ENCODE measurements at places on chromosomes 12 and 14.

GRCh38 chr14:89000007-89000942, 175.8 kb downstream of the TTC8 start:
- no peak for DNase-seq

DNA sequence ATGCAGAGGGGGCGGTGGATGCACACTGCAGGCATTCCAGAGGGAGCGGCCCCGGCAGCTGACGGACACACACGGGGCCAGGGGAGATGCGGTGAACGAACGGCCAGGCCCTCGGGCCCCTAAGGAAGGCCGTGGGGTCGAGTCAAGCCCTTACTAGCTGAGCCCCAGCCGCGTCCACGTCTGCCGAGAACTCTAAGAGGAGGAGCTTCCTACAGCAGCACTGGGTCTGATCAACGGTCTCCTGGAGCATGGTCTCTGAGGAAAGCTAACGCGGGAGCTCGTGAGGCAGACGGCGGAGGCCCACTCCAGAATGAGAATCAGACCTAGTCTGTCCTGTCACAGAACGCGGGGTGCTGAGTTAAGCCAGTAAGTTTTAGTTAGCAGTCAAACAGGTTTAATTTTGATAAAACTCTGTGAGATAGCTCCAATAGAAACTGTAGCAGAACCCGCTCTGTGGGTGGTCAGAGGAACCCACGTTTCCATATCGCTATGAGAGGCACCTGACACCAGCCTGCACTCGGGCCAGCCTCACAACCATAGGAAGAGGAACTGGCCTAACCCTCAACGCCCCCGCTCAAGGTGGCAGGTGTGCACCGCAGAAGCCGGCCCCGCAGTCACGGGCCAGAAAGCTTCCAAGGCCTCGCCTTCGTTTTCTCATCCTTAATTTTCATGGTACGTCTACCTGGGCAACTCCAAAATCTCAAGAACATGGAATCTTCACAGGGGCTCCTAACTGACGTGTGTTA, 55.5 kb downstream of the CDC42BPB start:
- no peak for DNase-seq

GRCh38 chr12:49288412-49288853, 6.5 kb upstream of the PRPH start:
- DNase-seq = peak; percentile 50

- no peak for DNase-seq
Observed at GRCh38 chr14:24052656-24053547, 1.1 kb downstream of the CARMIL3 start.

GRCh38 chr14:81384900-81385299, 15.2 kb downstream of the STON2 start:
- no peak for DNase-seq

DNA sequence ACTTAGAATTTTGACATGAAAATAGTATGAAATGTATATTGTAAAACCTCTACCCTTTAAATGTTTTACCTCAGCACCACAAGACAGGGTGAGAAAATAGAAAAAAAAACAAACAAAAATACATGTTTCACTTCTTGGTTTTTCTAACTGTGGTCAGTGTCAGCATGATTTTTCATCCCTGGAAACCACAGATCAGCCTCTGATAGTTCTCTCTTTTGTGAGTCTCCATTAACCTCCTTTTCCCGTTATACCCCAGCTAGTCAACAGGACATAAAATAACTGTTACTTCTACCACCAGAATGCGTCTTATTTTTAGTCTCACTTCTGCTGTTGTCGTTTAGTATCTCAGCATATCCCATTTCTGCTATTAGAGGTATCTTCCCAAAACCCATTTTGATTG, 48.3 kb upstream of the KCNMB4 start:
- no peak for DNase-seq

DNA sequence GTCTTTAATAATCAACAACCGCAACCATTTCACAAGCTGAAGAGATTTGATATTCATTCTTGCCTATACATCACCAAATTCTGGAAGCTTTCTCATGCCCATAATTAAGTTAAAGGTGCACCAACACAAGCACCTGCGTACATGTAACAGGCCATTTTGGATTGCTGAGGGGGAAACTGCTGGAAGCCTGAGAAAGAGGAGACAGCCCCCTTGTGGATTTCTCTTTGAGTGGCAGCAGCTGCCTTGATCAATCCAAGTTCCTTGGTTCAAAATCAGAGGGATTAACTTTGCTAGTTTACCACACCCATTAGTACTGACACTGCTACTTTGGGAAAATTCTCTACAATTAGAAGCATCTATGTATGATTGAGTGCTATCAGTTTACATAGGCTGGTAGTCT, 321.1 kb downstream of the NOVA1 start:
- no peak for DNase-seq

DNA sequence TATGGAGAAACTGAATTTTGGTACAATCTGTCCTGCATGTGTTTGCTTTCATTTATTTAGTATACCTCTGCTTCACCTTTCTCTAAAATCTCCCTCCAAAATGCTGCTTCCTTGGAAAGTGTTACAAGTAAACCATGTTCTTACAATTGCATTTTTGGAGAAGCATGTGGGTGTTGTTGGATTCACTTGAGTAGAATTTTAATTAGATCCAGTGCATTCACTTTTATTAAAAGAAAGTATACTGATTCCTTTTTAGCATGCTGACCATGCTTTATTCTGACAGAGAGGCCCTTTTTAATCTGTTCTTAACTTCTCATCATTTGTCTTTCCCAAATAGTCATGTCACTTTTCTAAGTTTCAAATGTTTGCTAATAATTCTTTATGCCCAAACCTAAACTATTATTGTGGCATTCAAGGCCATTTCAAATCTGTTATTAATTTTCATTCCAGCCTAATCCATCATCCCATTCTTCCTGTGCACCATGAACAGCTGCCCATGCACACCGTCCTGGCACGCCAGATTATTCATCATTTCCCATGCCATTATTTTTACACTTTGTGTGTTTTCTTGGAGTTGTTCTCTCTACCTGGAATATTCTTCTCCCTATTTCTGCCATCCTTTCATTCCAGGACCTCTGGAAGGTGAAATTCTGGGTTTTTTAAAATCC, 90.7 kb downstream of the METTL25 start:
- no peak for DNase-seq

DNA sequence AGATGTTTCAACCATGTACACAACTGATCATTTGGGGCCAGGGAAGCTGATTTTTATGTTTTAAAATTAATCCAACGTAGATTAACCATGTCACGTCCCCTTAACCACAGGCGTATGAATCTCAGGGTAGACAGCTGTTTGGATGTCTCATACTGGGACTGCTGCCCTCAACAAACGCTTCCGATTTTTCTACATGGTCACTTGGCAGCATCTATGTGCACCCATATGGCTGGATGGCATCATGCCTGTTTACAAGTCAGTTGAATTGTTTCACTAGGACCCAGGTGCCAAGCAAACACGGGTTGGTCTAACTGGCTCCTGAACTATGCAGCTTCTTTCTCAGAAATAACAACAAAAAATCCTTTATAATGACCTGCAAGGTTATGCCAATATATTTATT, 393.8 kb downstream of the NPAS3 start:
- DNase-seq = no peak

GRCh38 chr14:55799508-55800095, 219.6 kb downstream of the KTN1 start:
- no peak for DNase-seq

DNA sequence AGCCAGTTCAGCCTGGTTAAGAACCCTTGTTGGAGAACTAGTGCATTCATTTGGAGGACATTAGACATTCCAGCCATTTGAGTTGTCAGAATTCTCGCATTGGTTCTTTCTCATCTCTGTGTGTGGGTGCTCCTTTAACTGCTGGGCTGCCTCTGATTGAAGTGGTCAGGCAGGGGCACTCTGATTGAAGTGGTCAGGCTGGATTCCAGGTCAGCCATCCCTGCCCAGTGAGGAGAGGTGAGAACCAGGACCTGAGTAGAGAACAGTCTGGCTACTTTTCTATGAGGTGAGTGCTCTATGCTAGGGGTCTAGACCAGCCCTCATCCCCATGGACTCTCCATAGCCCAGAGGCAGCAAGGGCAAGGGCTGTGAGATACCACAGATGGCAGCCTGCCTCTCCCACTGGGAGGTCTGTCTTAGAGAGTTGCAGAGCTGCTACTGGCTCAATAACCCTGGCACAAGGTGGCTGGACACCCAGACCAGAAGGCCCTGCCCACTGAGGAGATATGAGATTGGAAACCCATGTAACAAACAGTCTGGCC, 691.6 kb downstream of the TMTC2 start:
- no peak for DNase-seq

DNA sequence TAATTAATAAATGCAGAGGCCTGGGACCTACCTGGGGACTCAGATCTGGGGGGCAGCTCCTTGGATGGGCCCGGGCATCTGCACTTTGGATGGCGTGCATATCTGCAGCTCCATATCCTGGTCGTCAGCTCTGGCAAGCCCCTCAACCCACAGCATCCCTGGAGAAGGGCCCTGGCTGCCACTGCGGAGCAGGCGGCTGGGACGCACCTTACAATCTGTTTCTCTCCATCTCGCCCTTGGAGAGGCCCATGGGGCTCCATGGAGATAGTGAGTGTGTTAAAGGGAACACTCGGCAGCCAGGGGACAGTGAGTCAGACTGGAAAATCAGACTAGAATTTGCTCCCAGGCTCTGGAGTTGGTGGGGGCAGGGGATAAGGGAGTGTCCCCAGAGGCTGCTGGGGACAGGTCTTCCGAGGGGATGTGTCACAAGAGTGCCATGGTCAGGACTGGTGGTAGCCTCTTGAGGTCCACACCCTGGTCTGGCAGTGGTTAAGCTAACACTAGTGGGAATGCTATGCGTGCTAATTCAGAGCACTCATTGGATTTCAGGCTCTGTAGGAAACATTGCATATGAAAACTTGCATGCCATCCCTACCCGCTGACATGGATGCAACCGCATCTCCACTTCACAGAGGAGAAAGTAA, 21.5 kb downstream of the RFLNA start:
- no peak for DNase-seq

GRCh38 chr12:103998976-103999375, 33.3 kb downstream of the TDG start:
- DNase-seq = no peak

GRCh38 chr12:68425998-68426397, 93.8 kb upstream of the MDM1 start:
- DNase-seq = no peak

- DNase-seq = no peak
Observed at GRCh38 chr14:100755649-100756048, 29.0 kb downstream of the DLK1 start.

- DNase-seq = no peak
Observed at GRCh38 chr14:93132472-93133065, 16.8 kb upstream of the ITPK1 start.

GRCh38 chr14:88616697-88617096, 53.9 kb downstream of the ZC3H14 start:
- no peak for DNase-seq

DNA sequence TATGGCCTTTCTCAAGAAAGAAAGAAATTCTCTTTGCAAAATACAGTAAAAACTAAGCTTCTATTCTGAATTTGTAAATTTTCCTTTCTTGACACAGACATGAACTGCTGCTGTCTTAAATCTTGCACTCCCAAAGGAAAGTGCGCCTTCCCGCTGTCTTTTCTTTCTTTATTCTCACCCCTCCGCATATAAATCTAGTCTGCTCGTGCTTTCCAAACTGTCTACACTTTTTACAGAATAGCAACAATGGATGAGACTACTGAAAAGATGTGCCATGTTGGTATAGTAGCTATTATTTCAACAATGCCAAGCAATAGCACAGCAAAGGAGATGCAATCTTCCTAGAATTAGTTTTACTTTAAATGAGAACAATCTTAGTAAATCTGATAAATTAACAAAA, 328.8 kb upstream of the PDE3A start:
- DNase-seq = no peak

DNA sequence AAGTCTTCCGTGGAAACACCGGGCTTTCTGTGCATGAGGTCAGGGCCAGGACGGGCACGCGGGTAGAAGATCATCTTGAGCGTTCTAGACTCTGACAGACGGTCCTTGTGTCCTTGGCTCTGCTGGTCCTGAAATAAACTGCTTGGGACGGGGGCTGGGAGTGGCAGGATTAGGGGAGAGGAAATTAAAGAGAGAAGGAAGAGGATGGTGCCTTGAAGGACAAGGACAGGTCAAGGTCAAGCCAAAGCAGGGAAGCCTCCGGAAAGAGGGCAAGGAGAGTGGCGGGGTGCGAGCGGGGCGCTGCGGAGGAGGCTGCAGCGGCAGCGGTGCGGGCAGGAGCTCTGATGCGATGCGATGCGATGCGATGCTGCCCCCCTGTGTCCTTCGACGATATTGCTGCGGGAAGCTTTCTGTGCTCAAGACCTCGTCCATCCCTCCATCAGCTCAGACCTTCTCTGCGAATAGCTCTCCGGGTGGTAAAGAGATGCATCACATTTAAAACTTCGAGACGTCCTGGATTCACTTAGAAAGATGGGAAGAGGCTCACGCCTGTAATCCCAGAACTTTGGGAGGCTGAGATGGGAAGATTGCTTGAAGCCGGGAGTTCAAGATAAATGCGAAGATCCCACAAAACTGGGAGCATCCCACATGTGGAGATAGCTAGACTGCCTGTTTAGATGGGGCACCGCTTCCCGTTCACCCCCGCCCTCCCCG, 110.1 kb upstream of the TMEM132D start:
- DNase-seq = no peak

DNA sequence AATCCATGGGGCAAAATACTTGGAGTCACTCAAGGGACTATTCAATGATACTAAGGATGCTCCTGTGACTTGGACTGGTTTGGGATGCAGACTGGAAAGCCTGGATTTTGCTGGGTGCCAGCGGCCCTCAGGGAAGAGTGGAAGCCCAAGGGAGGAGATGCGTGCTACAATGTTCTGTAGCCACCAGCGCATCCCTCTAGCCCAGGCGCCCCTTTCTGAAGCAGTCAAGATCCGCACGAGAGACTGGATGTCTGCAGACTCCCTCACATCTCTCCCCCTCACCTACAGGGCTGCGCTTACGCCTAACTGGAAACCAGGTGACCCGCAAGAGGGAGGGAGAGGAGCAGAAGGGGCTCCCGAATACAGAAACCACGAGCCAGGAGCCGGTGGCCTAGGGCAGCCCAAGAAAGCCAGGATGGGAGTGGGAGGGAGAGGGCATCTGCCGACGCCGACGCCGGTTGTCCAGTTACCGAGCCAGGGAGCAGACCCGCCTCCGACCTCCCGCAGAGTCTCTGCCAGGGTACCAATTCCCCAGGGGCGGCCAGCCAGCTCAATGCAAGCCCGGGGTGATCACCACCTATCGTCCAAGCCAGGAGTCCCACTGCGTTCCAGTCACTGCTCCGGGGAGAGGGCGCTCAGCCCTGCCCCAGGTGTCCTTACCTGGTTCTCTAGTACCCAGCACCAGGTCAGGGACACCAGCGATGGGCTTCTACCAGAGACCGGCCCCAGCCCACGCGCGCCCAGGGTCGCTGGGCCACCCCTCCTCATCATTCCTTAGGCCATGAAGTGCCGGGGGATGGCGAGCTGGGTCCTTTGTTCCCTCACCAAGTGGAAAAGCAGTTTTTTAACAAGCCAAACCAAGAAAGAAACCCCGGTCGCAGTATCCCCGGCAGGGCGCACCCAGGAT, 1.2 kb downstream of the NTN4 start:
- no peak for DNase-seq

Data from T-helper 2 cell (primary cell).